Stimulated activated CD4-positive, alpha-beta T cell treated with anti-CD3 and anti-CD28 coated beads, Interleukin-1b, Interleukin-23, amount 100 ng/mL, for 1 hour (primary cell): ENCODE measurements at places on chromosomes 3 and 15.

GRCh38 chr3:133527081-133527715 is 46.3 kb upstream of the CDV3 start:
- DNase-seq, result no peak

GRCh38 chr3:47370887-47371697 is 9.7 kb upstream of the PTPN23 start:
- no peak for DNase-seq

GRCh38 chr3:153165261-153165681 is 3.2 kb downstream of the RAP2B start:
- DNase-seq, result no peak

DNA sequence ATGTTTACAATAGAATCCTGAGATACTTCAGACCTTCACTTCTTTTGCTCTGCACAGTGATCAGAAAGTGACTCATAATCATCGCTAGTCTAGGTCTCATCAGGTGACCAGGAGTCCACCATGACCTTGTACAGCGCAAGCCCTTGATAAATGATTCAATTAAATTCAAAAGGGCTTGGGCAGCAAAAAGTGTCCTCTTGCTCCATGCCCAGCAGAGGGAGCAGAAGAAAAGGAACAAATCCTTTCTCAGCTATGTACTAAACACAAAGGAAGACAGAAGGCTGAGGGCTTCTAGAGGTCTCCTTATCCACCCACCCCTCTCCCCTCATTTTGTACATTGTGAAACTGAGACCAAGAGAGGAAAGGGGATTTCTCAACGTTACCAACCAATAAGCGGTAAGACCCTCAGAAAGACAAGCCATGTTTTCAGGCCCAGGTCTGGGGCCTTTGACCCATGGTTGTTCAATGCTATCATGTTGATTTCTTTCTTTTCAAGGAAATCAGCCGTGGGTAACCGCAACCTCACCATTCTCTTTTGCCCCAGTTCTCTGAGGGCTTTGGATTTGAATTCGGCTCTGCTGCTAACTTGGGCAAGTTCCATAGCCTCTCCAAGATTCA is 74.8 kb downstream of the AQP9 start:
- no peak for DNase-seq

DNA sequence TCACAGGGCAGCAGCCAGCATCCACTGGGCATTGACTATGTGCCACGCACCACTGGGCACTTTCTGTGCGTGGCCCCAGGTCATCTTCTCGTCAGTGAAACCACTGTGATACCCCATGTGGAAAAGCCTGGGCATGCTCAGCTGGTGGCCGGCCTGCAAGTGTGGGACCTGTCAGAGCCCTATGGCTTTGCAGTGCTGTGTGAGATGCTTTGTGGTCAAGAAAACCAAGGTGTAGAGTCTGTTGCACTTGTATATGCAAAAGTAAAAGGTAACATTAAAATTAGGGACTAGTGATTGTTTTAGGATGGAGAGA is 69.5 kb downstream of the PGPEP1L start:
- no peak for DNase-seq

DNA sequence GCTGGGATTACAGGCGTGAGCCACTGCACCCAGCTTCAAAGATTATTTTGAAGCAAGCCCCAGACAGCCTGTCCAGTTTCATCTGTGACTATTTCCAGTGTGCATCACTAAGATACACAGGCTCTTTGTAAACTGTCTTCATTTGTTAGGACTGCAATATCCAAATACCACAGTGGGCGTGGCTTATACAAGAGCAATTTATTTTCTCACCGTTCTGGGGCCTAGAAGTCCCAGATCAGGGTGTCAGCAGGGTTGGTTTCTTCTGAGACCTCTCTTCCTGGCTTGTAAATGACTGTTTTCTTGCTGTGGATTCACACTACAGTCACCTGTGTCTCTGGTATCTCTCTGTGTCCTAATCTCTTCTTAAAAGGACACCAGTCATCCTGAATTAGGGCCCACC is 59.7 kb downstream of the RLBP1 start:
- DNase-seq, result no peak

GRCh38 chr15:98884894-98885293 is 122.7 kb downstream of the PGPEP1L start:
- no peak for DNase-seq

DNA sequence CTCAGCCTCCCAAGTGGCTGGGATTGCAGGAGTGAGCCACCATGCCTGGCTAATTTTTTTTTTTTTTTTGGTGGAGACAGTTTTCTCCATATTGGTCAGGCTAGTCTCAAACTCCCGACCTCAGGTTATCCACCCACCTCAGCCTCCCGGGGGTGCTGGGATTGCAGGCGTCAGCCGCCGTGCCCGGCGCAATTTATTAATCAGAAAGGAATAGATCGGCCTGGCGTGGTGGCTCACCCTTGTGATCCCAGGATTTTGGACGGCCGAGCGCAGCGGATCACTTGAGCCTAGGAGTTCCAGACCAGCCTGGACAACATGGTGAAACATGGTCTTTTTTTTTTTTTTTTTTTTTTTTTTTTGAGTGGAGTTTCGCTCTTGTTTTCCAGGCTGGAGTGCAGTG is 13.3 kb upstream of the GOLGA8M start:
- no peak for DNase-seq

DNA sequence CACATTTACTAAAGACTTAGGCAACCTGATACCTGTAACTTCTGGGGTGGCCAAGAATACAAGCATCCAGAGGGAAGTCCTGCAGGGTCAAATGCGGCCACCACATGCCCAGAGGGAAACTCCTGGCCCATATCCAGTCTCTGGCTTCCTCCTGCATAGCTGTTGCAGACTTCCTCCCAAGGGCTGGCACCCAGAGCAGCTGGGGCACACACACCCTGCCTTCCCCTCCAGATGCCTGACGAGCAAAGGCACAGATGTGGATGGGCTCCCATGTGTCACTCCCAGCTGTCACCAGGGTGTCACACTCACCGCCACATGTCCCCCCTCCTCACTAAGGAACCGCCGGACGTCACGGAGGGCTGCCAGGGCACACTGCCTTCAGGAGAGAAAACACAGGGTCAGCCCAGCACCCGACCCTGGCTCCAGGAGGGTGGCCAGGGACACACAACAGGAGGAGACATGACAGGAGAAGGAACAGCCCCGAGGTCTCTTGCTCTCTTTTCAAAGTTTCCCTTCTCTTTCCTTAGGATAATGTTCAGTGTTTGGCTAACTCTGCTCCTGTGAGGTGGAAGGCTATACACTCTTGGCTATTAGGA is 13.2 kb downstream of the PFKFB4 start:
- DNase-seq, result no peak

DNA sequence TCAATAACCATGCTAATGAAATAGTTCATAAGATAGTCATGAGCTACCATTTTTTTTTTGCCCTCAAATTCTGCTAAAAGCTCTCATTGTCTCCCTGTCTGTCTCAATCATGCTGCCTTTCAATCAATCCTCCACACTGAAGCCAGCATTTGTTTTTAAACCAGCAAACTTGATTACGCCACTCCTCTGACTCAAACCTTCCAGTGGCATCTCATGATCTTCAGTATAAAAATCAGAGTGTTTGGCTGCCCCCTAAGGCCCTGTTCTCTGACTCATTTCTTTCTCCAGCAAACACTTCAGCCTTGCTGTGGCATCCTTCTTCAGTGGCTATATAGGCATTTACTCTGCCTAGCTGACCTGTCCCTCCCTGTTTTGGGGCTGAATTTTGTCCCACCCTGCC is 36.0 kb upstream of the EOMES start:
- DNase-seq, result no peak
